ENCODE measurements at places on chromosomes 2 and 18. TPM values are rescaled to one million over a fixed set of nuclear protein-coding genes. Genes with fewer than 3 reads are reported as not detected.

- peaks cover 24% of the 10 kb centered on the region for H3K27me3 ChIP-seq
- DNase-seq: no peak
- no peak overlapping the region for H3K4me3 ChIP-seq
- no peaks in the 10 kb centered on the region for H3K36me3 ChIP-seq
Observed at GRCh38 chr2:238817891-238818290, 30.0 kb upstream of the TWIST2 start.

GRCh38 chr2:129975016-129975774, 4.3 kb upstream of the RAB6C start:
- H3K36me3 ChIP-seq: no peaks in the 10 kb centered on the region
- no peak overlapping the region for H3K4me3 ChIP-seq
- H3K27ac ChIP-seq: no peak overlapping the region
- H3K4me1 ChIP-seq: no peaks in the 10 kb centered on the region

TLX2 gene
- 0.14 TPM for total RNA-seq

DNA sequence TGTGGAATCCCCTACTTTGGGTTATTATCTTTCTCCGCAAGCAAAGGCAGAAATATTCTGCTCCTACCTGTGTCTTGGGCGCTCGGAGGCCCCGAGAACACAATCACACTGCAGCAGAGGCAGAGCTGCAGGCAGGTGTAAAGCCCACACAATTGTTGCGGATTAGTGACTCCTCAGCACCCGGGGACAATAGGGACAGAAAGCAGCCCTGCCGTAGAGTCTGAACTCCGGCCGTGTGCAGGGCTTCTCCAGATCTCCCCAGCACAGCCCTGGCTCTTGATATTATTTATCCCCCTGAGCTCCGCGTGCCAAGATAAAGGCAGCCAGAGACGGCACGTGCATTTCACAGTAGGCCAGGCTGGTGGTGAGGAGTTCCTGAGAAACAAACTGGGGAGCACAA, 229.2 kb downstream of the EN1 start:
- no peak overlapping the region for H3K27ac ChIP-seq
- no peaks in the 10 kb centered on the region for H3K4me1 ChIP-seq
- no peaks in the 10 kb centered on the region for H3K27me3 ChIP-seq

- H3K36me3 ChIP-seq: no peaks in the 10 kb centered on the region
- no peaks in the 10 kb centered on the region for H3K27me3 ChIP-seq
Observed at GRCh38 chr2:9832586-9832985, 10.7 kb upstream of the TAF1B start.

LCT gene
- total RNA-seq: not detected

DNA sequence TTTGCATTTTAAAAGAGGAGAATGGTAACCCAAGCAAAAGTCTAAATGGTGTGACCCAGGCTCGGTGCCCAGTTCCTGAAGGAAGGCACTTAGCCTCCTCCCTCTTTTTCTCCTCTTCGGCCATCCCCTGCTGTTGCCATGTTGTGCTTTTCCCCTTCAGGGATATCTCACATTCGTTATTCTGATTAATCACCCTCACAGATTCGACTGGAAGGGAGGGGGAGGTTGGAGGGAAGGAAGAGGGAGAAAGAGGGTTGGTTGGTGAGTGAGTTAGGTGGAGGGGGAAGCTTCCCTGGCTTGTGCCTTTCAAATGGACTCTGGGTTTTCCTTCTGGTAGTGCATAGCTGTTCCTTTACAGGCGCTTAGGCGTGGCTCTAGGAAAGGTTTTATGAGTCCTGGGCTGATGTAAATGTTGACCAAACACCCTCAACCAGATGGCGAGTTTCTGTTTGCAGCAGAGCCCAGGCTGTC, 39.0 kb upstream of the LYPD6B start:
- no peaks in the 10 kb centered on the region for H3K36me3 ChIP-seq
- no peaks in the 10 kb centered on the region for H3K4me1 ChIP-seq
- H3K27ac ChIP-seq: no peak overlapping the region
- no peak overlapping the region for H3K4me3 ChIP-seq

DNA sequence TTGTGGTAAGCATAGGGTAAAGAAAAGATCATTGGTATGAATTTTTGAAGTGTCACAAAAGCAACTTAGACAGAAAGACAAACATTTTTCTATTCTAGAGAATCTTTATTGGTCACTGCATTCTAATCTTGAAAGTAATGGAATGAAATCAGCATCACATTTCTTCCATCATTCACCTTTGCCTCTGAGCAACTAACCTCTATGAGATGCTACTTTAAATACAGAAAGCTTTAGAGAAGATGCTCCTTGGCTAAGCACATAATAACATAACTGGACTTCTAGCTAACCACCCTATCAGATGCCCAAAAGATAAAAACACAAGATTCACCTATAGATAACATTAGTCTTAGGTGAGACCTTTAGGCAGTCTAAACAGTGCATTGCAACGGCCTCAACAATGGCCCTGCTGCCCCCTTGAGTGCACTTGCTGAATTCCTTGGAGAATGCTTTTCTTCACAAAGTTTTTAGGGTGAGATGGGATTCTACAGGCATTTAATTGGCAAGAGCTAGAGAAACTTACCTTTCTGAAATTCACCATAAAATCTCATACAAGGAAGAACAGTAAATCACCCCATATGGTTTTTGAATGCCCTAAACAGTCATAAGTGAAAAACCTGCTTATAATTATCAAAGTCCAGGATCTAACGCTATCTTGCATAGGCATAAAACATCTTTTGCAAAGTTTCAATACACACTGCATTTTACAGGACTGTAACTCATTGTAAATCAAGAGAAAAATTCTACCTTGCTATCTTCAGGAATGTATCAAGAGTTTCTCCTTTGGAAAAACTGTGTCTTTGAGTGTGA, 791.3 kb upstream of the CHAC2 start:
- DNase-seq: no peak
- H3K36me3 ChIP-seq: no peaks in the 10 kb centered on the region
- no peak overlapping the region for H3K4me3 ChIP-seq
- no peaks in the 10 kb centered on the region for H3K4me1 ChIP-seq
- no peaks in the 10 kb centered on the region for H3K27me3 ChIP-seq
- H3K27ac ChIP-seq: no peak overlapping the region

DNA sequence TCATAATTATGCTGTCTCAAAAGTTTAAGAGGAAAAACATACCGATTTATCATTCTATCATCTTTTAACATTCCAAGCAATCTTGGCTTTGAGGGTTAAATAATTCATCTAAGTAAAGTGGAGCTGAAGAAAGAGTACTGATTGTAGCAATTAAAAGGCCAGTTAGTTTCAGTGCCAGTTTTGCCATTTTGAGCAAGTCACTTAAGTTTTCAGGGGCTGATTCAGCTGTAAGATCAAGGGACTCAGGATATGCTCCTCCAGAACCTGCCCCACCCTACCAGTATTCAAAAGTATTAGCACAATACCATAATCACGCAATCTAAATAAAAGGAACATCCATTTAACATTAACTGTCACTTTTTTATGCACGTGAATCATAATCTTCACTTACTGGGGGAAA, 1.9 kb downstream of the SS18 start:
- no peak for DNase-seq
- H3K4me1 ChIP-seq: peaks cover 15% of the 10 kb centered on the region
- H3K27ac ChIP-seq: no peak overlapping the region
- peaks cover 35% of the 10 kb centered on the region for H3K36me3 ChIP-seq
- H3K27me3 ChIP-seq: no peaks in the 10 kb centered on the region
- peak overlapping the region; percentile 65 for H3K4me3 ChIP-seq

DNA sequence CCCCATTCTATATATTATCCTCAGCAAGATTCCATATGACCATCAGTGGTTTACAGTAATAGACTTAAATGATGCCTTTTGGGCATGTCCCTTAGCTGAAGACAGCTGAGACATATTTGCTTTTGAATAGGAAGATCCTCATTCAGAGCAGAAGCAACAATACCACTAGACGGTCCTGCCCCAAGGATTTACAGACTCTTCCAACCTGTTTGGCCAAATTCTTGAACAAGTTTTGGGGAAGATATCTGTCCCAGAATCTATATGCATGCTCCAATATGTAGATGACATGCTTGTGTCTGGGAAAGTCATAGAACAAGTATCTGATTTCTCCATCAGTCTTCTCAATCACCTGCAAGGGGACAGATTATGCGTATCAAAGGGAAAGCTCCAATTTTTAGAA, 137.1 kb upstream of the RMP24 start:
- H3K4me1 ChIP-seq: no peaks in the 10 kb centered on the region
- H3K27ac ChIP-seq: no peak overlapping the region
- H3K4me3 ChIP-seq: no peak overlapping the region

C2orf49 gene
- 28.8 TPM for total RNA-seq

CABYR gene
- total RNA-seq: 0.75 TPM

DNA sequence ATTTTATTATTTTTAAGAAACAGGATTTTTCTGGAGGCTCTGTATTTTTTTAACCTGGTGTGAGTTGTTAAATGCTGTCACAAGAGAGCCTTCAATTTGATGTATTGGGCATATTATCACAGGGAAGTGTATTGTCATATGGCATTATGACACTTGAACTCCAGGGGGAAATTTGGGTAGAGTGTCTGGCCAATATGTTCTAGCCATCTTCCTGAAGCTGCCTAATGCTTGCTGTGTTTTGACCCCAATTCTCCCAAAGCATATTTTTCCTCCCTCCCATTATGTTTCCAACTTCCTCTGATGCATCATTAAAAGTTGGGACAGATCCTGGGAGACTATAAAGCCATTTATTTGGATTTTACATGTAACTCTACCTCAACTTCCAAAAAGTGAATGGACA, 214.1 kb upstream of the SESTD1 start:
- no peak overlapping the region for H3K27ac ChIP-seq
- no peak overlapping the region for H3K4me3 ChIP-seq
- H3K4me1 ChIP-seq: no peaks in the 10 kb centered on the region
- H3K27me3 ChIP-seq: no peaks in the 10 kb centered on the region
- no peak for DNase-seq
- no peaks in the 10 kb centered on the region for H3K36me3 ChIP-seq

DNA sequence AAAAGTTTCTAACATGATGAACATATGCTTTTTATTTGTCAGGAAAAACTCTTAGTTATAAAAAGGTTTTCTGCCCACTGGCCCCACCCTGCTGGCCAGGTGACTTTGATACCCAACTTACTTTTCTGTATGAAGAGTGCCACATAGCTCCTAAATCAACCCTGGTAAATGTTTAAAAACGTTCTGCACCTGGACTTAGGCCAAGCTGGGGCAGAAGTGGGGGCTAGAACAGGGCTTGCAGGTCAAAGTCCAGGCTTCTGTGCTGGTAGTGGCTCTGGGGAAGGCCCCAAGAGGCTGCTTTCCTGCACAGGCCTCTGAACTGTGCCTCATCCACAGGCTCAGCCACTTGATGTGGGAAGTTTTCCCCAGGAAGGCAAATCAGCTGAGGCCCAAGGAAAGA, 171.7 kb downstream of the ANKRD30B start:
- H3K4me3 ChIP-seq: no peak overlapping the region
- H3K4me1 ChIP-seq: no peaks in the 10 kb centered on the region
- H3K27me3 ChIP-seq: no peaks in the 10 kb centered on the region
- no peaks in the 10 kb centered on the region for H3K36me3 ChIP-seq

FAM161A gene
- total RNA-seq: 0.91 TPM

COL4A3 gene
- total RNA-seq: not detected

DNA sequence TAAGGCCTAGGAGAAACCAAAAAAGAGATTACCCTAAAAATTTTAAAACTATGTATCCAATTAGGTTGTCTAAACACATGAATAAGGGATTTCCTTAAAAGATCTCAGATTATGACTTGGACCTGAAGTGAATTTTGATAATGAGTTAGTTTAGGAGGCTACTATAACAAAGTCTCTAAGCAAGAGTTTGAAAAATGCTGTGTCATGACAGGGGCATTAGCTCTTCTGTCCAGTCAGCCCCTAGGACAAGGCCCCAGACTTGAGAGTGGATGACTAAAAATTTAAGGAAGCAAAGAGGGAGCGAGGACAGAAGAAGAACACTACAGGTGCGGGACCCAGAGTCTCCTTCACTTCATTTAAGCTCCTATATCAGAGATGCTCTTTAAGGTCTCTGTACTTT, 135.9 kb downstream of the DTNB start:
- H3K27me3 ChIP-seq: no peaks in the 10 kb centered on the region
- DNase-seq: no peak
- no peaks in the 10 kb centered on the region for H3K4me1 ChIP-seq
- no peak overlapping the region for H3K4me3 ChIP-seq
- H3K36me3 ChIP-seq: no peaks in the 10 kb centered on the region
- H3K27ac ChIP-seq: no peak overlapping the region

DNA sequence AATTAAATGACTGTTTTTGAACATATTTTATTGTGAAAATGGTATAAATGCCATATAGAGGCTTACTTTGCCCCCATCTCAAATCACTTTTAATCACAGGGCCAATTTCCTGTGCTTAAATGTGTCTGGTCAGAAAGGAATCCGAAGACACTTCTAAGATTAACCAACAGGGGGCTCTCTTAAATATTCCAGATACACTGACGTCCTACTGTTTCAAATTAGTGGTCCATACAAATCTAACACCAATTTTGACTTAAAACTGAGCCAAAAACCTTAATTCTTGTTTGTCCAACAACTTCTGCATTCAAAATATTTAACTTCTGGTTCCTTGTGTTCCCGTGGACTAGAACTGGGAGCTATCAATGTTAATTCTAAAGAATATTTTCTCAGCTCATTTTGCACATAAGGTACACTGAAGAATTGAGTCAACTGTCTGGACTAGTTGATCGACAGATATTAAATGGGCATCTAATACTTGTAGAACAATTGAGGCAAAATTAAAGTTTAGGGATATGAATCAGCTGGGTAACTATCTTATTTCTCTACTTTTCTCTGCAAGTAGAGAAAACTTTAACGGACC, 557.5 kb downstream of the ARHGAP15 start:
- no peaks in the 10 kb centered on the region for H3K4me1 ChIP-seq
- no peak overlapping the region for H3K4me3 ChIP-seq
- no peak overlapping the region for H3K27ac ChIP-seq

DNA sequence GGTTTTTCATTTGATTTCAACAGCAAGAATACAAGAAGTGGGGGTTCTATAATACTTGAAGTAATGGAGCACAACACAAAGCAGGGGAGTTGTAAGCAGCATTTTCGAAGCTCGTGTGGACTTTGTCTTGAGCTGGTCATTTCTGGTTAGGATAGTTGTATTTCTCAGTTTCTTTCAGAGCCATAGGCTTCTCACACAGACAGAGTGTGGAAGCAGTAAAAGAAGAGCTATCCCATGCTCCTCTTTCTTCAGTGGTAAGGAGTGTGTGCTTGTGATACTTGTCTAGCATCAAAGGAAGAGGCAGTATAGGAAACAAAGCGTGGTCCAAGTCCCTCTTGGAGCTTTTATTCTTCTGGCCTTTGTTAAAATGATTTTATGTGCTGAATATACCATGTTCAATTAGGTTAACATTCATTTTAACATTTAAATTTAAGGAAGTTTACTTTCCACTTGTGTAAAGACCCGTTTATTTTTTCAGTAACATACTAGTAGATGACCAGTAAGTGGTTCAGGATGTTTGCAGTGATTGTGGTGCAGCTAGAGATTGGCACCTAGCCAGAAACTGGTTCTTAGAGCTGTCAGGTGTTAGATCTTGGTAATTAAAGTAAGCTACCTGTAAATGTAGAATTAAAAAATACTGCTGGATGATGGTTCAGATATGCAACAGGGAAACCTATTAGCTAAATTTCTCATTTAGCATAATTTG, 14.6 kb downstream of the CCNYL1 start:
- H3K4me3 ChIP-seq: no peak overlapping the region
- no peak overlapping the region for H3K27ac ChIP-seq
- DNase-seq: no peak
- H3K4me1 ChIP-seq: no peaks in the 10 kb centered on the region
- H3K36me3 ChIP-seq: peaks cover 2% of the 10 kb centered on the region

Measured in CD4-positive, alpha-beta T cell (primary cell).